Activated T-cell treated with anti-CD3 and anti-CD28 coated beads, Interleukin-2, amount 50 U/mL, for 24 hours (primary cell): ENCODE measurements at places on chromosomes 3 and 15.

DNA sequence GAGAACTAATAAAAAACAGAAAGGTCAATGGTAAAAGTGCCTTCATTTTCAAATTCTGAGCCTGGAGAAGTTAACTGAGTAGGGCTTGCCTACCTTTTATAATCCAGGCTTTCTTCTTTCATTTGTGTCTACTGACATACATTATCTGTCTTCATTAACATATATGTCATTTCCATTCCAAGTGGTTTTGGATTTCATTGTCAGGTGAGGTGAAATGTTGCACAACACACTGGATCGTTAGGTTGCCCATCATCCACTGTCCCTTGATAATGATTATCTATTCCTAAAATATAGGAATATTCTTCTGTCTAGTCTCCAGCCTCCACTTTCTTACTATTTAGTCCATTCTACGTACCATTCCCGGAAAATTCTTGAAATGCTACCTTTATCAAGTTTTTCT is 55.0 kb upstream of the CP start:
- DNase-seq: no peak

GRCh38 chr3:149701977-149702350 is 44.1 kb upstream of the WWTR1 start:
- no peak for DNase-seq

- DNase-seq: no peak
Measured at GRCh38 chr3:28081533-28081947, 159.9 kb upstream of the CMC1 start.

- no peak for DNase-seq
Measured at GRCh38 chr15:90033448-90033847, 32.3 kb downstream of the ZNF710 start.

DNA sequence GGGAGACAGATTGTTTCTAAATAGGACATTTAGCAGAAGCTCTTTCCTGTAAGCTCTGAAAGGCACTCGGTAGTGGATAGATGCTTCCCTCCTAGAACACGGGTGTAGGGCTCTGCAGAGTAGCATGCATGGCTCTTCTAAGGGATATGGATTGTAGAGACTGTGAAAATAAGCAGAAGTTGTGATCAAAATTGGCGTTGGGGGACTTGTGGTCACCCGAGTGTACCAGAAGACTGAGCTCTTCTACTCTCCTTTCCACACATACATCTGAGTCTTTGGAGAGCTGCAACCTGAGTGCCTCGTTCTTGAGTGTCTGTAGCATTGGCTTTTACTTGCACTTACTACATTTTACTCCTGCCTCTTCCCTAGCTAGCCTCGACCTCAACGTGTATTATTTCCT is 197.7 kb downstream of the LPP start:
- no peak for DNase-seq

DNA sequence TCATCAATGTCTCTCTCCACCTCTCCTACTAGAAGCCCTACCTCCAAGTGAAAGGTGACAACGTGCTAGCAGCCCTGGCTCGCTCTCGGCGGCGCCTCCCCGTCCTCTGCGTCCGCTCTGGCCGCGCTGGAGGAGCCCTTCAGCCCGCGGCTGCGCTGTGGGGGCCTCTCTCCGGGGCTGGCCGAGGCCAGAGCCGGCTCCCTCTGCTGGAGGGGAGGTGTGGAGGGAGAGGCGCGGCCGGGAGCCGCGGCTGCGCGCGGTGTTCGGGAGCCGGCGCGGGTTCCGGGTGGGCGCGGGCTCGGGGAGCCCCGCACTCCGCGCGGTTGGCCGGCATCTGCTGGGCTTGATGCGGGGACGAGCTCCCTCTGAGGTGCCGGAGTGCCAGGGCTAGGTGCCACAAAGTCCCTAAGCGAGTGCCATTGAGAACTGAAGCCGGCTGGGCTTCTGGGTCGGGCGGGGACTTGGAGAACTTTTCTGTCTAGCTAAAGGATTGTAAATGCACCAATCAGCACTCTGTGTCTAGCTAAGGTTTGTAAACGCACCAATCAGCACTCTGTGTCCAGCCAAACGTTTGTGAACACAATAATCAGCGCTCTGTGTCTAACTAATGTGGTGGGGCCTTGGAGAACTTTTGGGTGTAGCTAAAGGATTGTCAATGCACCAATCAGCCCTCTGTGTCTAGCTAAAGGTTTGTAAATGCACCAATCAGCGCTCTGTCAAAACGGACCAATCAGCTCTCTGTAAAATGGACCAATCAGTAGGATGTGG is 84.8 kb upstream of the ARRDC4 start:
- DNase-seq: no peak

DNA sequence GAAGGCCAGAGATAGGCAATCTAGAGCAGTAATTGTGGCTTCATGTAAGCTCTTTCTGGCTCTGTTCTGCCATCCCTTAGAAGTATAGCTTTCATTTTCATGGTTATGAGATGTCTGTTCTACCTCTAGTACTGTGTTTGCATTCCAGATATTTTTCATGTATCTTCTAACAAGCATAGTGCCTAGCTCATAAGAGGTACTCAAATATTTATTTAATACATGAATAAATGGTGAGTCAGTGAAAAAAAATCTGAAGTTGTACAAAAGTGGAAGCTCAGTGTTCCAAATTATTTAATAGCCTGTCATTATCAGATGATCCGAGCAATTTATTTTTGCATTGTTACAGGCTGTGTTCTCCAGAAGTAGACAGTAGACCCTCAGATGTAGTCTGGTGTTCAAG is 64.3 kb downstream of the OXSM start:
- DNase-seq: no peak

DNA sequence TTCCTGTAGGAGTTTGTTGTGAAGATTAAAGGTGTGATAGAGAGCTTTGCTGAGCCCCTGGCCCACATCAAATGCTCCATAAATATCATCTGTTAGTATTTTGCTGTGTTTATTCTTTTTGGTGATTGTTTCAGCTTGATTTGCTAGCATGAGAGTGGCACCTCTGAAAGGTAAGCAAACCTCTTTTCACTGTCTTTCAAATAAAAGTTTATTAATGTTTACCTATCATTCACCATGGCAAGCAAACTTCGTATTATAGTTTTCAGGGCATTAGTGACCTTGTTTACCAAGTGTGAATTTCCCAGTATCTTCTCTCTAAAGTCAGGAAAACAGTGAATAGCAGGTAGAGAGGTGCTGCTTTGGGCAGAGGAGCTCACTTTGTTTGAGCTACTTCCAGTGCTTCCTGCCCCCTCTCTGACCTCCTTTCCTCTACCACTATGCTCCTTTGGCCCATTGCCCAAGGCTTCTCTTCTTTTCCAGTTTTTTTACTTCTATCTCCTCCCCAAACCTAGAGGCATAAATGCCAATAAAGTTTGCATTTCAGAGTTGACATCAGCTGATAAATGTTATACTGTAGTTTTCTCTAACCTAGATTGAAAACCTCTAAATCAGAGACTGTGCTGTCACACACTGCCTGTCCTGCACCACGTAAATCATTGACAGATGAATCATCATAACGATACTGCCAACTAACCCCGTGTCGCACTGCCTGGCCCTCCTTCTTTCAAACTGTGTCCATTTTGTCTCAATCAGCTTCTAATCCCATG is 569.0 kb downstream of the TUSC7 start:
- no peak for DNase-seq

DNA sequence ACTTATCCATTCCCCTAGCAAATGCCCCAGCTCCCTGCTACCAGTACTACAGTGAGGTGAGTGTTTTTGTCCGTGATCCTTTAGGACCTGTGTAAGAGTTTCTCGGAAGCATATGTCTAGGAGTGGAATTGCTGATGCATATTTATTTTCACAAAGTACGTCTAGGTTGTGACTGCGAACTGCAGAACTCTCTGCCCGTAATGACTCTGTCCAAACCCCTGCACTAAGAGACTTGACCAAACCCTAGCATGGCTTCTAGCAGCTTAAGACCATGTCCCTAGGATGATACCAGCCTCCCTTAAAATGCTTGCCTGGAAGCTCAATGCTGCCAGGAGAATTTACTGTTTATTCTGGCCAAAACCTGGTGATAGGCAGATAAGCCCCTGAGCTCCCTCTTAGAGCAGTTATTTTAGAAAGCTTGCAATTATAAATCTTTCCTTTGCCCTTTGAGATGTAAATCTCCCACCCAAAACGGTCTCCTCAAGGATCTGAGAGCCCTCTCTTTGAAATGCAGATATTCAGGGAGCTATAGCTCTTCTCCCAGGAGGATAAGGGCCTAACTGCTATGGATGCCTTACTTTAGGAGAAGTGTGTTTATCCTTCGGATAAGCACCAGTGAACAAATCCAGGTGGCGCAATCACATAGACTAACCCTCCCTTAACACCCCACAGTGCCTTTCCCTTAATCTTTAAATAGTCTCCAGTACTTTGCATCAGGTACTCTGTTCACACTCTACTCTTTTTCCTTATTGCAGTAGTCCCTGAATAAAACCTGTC is 14.7 kb upstream of the CA12 start:
- no peak for DNase-seq

GRCh38 chr3:3631114-3631513 is 168.1 kb upstream of the LRRN1 start:
- DNase-seq: no peak
